ENCODE measurements at places on chromosomes 16 and 17.

DNA sequence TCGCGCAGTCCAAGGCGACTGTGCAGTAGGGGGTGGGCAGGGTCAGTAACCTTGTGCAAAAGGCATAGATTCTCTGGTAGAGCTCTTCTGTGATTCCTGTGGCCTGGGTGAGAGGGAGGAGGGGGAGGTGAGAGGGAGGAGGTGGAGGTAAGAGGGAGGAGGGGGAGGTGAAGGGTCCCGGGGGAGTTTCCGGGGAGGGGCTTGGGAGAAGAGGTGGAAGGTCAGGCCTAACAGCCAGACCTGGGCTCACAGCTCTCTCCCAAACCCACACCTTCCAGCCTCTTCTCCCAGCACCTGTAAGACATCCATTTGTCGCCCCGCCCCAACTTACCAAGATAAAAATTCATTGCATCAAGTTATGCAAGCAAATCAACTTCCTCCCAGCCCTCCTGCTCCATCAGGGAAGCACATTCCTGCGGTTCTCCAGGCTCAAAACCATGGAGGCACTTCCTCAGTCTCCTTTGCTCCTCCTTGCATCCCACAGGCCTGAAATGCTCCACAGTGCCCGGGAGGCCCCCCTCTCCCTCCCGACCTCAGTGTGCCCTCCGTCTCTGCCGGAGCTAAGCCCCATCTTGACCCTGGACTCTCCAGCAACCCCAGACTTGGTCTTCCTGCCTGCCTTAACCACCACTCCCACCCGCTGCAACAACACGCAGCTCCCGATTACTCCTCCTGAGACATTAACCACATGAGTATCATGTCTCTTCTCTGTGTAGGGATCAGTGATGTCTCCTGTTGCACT is 30.5 kb downstream of the PIK3R6 start:
- no peak for DNase-seq

DNA sequence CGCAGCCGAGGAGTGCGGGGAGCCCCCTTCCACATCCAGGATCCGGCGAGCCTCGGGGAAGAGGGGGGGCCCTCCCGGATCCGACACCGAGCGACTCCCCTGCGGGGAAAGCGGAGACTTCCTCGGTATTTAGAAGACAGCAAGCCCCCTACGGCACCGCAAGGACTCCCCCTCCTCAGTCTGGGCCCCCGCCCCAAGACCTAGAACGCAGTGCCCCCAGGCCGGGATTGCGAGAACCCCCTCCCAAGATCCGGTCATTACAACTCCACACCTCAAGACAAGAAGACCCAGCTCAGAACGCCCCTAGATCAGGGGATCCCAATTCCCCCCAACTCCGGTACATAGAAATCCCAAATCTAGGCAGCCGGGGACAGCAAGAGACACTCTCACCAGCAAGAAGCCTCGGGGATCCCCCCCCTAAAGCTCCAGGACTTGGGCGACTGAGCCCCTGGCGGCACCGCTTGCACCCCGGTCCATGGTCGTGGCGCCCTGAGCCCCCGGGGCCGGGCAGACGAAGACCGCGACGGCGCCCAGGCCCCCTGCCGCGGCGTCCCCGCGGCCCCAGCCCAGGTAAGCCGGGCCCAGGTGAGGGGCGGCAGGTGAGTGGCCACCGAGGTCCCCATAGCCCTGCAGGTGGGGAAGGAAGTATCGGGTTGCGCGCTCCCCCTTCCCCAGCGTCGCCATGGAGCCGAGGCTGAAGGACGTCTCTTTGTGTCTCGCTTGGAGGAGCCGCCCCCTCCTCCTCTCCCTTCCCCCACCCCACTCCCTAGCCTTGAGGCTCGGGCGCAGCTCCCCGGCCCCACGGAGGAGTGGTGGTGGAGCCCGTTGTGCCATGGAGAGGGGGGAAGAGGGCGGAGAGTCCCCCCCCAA is 641 bp downstream of the SBK1 start:
- DNase-seq = no peak

- no peak for DNase-seq
Observed at GRCh38 chr16:7330709-7331108, 1.9 kb upstream of the RBFOX1 start.

GRCh38 chr17:58531661-58532554 is 17.5 kb upstream of the MTMR4 start:
- DNase-seq = peak; percentile 43

DNA sequence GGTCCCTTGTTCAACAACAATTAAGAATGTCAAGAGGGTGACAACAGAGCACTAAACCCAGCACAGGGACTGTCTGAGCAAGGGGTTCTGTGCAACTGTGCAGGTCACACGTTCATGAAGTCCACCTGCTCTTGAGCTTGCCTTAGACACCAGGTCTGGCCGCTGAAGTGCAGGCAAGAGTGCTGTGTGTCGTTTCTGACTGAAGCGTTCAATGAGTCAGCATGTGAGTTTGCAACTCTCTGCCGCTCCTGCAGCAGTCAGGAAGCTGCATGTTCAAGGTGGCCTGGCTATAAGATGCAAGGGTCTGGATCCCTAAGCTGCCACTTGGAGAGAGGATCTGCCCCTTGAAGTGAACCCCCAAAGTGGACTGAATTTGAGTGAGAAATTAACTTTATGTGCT is 332.7 kb upstream of the HSBP1 start:
- DNase-seq = no peak

DNA sequence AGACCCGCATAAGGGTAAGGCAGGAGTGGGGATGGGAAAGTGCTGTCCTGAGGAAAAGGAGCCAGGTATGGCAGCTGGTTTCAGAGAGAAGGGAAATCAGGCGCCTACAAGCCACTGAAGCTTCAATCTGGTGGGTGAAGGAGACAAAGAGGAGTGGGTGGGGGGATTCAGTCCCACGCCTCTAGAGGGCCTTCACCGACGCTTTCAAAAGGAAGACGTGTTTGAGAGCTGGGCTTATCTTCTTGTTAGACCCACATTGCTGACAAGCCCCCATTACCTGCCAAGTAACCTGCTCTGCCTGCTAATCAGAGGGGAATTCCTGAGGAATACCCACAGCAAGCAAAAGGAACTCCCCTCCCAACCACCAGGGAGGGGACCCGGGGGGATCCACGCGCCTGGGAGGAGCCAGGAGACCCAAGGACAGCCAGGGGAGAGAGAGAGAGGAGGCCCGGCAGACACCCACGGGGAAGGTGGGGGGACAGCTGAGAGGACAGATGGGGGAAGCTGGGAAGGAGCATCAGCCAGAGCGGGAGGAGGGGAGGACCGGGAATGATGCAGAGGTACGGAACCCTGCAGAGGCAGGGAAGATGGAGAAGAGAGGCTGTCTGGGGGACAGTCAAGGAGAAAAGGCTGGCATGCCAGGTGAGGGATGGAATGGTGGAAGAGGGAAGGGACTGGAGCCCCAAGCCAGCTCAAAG is 1.0 kb downstream of the MTMR4 start:
- no peak for DNase-seq

- DNase-seq = no peak
Observed at GRCh38 chr17:19470530-19471261, 59.7 kb downstream of the RNF112 start.

DNA sequence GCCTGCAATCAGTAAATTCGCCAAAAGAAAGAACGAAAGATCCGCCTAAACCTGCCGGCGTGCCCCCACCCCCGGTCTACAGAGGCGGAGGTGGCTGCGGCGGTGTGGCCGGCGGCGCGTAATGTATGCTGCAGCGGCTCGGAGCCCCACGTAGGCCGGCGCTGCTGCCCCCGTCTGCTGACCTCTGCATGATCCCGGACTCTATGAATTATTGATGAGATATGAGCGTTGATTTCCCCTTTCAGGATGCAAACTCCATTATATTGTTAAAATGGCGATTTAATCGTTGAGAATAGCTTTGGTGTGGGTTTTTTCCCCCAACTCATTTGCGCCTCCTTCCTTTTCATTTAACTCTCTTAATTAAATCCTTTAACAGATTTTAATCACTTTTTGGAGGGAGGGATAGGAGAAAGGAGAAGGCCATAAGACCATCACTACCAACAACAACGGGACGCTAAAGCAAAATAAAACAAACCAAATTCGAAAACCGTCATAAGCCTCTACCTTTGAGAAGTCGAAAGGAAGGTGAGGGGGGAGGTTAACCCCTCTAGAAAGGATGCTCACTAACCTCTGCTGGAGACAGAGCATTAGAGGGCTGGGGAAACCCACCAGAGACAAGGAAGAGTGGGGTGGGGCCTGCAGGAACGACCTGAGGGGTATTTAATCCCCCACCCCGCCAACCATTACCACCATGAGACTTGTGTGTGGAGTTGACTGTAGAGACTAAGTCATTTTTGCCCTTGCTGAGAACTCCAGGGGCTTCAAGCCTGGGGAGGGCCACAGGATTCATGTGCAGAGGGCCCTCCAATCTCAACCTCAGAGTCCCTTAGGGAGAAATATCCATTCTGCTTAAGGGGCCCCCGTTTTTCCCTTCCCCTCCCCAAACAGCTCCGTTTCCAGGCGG is 3.4 kb downstream of the HOXB3 start:
- DNase-seq = no peak

- DNase-seq = no peak
Observed at GRCh38 chr17:17098551-17099179, 56.4 kb downstream of the MPRIP start.

- DNase-seq = no peak
Observed at GRCh38 chr16:10982465-10983150, 38.2 kb downstream of the CLEC16A start.

- no peak for DNase-seq
Observed at GRCh38 chr16:49093939-49094338, 187.7 kb downstream of the CBLN1 start.

GRCh38 chr17:78442648-78443218 is 64.3 kb downstream of the PGS1 start:
- no peak for DNase-seq

DNA sequence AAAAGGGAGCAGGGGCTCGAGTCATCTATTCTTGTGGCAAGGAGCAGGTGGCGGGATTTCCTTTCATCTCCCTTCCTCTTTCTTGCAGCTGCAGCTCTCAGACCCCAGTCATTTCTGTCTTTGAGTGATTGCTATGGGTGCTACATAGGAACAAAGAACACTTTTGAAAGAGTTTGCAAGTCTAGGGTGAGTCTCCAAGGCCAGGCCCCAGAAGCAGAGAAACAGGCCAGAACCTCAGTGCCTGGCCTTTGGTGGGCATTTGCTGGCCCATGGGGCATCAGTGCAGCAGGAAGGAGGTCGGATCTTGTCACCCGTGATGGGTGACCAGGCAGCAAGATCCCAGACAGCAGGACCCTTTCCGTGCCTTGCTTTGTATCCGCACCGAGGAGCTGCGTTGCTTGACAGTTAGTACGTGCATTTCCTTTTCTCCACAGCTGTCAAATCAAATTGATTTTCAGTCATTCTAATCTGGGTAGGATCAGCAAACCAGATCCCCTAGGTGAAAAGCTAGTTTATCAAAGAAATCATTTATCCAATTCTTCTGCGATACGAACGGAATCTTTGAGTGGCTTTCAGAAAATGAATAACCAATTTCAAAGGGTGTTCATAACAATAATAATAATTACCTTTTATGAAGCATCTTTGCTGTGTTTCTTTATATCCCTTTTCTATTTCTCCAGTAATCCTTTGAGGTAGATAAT is 244.6 kb upstream of the MAF start:
- no peak for DNase-seq

GRCh38 chr17:27315796-27316465 is 22.0 kb downstream of the WSB1 start:
- DNase-seq = no peak

- DNase-seq = no peak
Observed at GRCh38 chr17:48244121-48244711, 136.7 kb downstream of the SNX11 start.

DNA sequence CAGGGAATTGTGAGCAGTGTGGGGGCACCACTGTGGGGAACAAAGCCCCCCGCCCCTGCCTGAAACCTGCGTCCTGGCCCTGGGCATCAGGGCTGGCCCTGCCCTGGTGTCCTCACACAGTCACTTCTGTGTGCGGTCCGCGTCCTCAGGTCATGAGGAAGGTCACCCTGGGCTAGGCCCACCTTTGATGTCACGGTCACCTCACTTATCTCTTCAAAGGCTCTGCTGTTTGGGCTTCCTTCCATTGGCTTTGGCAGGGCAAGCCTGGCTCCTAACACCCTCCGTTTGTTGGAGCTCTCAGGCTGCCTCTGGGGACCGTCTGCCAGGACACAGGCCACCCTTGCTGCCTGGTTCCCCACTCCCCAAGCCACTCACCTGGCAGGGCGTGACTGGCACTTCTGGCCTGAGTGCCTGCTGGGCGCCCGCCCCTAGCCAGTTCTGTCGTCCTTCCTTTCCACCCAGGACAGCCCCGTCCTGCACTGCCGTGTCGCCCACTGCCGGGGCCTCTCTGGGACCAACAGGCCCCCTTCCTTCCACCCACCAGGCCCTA is 8.8 kb downstream of the CENPX start:
- no peak for DNase-seq

DNA sequence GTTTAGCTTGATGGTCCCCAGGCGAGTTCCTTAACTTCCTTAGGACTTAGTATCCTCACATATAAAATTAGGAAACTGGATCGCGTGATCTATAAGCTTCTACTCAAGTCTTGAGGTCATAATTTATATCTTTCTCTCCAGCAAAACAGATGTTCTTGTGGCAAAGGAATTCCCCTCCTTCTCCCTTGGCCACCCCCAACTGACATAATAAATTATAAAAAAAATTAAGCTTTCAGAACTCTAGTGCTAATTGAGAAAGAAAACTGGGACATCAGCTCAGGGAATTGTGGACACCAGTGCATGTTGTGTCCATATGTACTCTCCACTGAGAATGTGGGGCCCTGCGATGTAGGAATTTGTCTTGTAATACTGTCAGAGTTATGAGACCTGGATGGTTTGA is 13.5 kb downstream of the GNAO1 start:
- no peak for DNase-seq

GRCh38 chr17:42878924-42879595 is 21.5 kb upstream of the G6PC1 start:
- DNase-seq = no peak

GRCh38 chr16:5678371-5678770 is 580.8 kb upstream of the EEF2KMT start:
- no peak for DNase-seq

DNA sequence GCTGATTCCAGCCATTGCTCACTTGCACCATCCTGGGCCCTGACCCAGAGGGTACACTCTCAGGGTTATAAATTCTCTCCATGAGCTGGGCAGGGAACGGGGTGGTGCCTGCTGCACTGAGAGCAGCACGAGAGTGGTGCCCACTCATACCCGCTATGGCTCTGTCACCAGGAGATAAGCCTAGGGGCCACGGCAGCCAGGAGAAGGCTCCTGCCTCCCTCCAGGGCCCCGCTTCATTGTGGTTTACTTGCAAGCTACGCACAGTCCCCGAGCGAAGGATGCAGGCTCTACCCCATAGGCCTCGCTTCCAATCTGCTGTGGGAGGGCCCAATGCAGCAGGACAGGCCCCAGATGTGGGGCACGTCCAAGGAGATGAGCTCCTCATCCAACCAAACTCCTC is 48.5 kb downstream of the VAC14 start:
- DNase-seq = no peak

DNA sequence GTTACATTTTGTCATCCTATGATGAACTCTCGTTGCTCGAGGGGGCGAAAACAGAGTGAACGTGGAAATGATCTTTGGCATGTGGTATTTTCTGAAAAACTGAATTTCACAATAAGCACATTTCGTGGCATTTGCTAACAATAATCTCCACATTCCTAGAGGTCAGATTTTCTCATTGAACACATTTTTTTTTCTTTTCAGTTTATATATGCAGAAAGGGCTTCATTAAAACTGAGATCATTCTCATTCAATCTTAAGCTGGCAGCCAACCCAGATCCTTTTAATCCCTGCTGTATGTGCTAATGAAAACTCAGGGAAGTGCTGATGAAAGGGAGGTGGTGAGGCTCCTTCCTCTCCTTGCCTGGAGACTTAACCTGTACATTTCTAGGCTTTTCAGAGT is 52.6 kb downstream of the PRKCA start:
- no peak for DNase-seq
